ENCODE measurements at places on chromosomes 16 and 17. TPM values are rescaled to one million over a fixed set of nuclear protein-coding genes. Genes with fewer than 3 reads are reported as not detected.

DNA sequence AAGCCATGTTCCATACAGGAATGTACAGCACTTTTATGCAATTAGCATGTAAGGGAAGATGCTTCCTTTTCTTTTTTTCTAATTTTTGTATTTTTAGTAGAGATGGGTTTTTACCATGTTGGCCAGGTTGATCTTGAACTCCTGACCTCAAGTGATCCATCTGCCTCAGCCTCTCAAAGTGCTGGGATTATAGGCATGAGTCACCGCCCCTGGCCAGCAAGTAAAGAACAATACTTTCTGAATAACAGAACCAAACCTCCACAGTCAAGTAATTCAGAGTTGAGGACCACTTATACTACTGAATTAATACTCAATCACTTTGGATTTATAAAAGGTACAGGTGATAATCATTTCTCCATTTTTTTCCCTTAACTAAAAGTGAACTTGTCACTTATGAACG lies 13.0 kb downstream of the C16orf87 start:
- no peak for DNase-seq

DNA sequence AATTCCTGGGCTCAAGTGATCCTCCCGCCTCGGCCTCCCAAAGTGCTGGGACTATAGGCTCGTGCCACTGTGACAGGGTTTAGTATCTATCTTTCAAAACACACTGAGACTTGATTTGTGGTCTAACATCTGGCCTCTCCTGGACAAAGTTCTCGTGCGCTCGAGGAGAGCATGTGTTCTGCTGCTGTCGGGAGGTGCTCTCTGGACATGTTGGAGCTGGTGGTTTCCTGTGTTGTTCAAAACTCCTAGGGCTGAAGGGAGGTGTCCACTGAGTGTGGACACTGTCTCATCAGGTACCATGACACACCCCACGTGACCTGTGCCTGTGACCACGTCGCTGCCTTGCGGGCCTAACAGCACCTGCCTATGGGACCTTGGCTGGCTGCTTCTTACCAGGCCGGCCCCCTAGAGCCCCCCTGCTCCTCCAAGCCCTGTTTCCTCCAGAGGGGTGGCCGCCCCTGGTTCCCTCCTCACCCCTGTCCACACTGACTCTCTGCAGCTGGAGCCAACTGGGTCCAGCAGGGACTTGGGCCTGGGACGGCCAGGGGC lies 5.6 kb downstream of the RFNG start:
- no peak for DNase-seq

DNA sequence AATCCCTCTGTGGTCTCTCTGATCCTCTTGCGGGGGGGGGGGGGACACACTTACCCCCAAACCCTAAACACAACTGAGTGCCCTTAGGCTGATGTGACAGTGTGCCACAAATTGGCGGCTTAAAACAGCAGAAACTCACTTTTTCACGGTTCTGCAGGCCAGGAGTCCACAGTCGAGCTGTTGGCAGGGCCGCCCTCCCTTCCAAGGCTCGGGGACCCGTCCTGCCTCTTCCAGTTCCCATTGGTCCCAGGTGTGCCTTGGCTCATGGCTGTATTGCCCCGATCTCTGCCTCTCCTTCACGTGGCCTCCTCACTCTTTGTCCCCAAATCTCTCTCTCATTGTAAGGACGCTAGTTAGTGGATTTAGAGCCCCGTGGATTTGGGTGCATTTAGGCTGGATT lies 199.9 kb upstream of the CIBAR2 start:
- no peak for DNase-seq

HAGHL gene
- polyA plus RNA-seq: 12.1 TPM

DNA sequence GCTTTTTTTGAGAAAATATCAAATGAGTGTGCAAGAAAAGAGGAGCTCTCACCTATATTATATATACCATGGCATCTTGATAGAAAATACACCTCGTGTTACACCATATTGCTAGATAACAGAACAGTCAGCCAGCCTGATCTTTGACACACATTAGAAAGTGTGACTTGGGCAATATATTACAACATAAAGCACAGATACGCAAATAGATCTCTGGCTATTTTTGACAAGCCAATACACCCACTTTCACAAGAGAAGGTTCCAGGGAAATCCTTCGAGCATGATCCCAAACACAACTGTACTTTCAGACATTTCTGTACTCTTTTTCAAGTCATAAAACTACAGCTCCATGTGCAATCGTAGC lies 9.4 kb downstream of the GGA2 start:
- no peak for DNase-seq

C16orf96 gene
- 0.24 TPM for polyA plus RNA-seq

SEPTIN12 gene
- not detected for polyA plus RNA-seq

GRCh38 chr17:8153525-8153956 lies 1.3 kb upstream of the PER1 start:
- peak; percentile 78 for DNase-seq

DNA sequence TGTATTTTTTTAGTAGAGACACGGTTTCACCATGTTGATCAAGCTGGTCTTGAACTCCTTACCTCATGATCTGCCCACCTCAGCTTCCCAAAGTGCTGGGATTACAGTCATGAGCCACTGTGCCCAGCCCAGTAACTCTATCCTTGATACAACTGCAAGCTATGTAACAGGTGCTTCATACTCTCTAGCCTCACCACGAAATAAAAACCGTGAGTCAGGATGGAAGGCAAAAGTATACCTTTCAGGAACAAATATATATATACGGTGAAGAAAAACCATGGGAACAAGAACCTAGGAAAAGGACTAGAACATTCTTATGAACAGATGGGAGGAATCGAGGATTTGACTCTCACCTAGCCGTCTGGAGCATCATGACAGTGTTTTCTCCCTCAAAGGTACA lies 9.6 kb upstream of the FBF1 start:
- no peak for DNase-seq

Data from renal cortex interstitium (tissue), 15 donors.